AG04450 (cell line): ENCODE measurements at places on chromosomes 11 and 22. TPM values are rescaled to one million over a fixed set of nuclear protein-coding genes. Genes with fewer than 3 reads are reported as not detected.

CCT8L2 gene
- polyA plus RNA-seq = not detected in 2 replicates

OR9G4 gene
- not detected in 2 replicates for polyA plus RNA-seq

GRCh38 chr11:28966951-28967350, 858.8 kb downstream of the METTL15 start:
- no peak for DNase-seq

GRCh38 chr11:13012056-13012661, 3.0 kb downstream of the RASSF10 start:
- DNase-seq = no peak

GRCh38 chr22:49324527-49325491, 502.9 kb downstream of the BRD1 start:
- no peak for DNase-seq

DNA sequence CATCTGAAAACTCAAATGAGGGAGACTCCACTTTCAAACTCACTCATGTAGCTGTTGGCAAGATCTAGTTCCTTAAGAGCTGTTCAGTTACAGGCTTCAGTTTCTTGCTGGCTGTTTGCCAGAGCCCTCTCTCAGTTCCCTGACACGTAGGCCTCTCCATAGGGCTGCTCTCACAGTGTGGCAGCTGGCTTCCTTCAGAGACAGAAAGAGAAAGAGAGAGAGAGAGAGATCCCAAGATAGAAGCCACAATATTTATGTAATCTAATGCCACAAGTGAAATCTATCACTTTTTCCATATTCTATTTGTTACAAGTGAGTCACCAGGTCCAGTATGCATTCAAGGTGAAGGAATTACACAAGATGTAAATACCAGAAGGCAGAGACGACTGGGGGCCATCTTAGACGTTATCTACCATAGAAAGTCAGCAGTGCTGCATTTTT, 168.8 kb downstream of the RCN1 start:
- DNase-seq = peak; percentile 80

GRCh38 chr22:37549704-37550059, 10.6 kb upstream of the CDC42EP1 start:
- DNase-seq = no peak

DNA sequence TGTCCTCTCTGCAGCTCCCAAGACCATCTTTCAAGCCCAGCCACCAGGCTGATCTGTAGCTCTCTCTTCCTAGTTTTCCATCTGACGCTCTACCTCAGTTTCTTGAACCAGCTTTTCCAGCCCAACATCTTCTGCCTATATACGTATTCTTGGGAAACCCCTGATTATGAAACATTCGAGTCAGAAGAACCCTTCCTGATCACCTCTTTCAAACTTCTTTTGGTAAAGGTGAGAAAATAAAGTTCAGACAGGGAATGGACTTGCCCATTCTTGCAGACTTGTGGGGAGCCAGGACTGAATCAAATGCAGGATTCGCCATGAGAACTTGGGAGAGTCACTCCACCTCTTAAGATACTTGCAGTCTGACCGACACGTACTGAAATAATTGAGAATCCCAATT, 169.5 kb upstream of the NARS2 start:
- no peak for DNase-seq

DNA sequence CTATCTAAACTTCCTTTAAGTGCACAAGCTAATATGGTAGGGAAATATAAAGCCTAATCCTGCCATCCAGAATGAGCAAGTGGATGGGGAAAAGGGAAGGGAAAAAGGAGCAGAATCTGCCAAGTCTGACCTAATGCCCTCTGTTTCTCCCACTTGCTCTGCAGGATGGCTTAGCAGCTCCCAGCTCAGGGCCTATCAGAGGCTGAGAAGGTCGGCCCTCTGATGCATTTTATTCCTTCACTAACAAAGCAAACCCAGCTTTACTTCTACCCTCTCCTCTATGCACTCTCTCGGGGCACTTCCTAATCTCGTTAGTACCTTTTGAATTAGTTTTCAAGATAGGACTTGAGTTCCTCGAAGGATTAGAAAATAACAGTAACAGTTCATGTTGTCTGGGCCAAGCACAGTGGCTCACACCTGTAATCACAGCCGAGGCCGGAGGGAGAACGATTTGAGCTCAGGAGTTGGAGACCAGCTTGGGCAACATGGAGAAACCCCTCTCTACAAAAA, 9.9 kb upstream of the OR51V1 start:
- no peak for DNase-seq
